ENCODE measurements at places on chromosomes 11 and 22.

DNA sequence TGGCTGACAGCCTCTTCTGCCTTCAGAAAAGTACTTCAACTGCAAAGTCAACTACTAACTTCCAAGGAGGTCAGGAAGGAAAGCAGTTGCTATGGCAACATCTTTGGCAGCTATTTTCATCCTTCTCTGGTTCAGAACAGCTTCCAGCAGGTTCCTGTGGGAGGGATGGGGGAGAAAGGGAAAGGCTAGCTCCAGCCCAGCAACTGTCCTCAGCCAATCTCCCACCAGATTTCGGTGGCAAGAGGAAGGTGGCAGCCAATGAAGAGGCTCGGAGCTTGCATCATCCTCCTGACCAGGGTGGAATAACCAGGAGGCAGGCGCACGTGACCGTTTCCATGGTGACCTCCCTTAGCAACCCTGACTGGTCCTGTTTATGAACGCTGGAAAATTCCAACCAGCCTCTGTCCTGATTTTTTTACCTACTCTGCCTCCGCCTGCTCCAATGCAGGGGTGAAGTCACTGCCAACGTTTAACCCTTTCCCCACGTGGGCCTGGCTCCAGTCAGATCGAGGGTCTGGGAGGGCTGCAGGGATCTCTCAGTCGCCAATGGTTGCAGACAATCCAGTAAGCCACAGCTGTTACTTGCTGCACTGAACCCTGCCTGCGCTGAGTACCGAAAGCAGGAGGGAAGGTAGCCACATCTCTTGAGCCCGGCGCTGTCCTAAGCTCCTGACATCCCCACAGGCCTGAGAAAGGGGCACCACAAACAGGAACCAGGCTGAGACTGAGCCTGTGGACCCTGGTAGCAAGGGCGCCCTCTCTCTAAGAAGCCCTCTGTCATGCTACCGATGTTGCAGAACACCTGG, 11.2 kb upstream of the MALAT1 start:
- peak; percentile 100 for DNase-seq

- no peak for DNase-seq
These were observed 255 bp upstream of the SYNGR1 start for GRCh38 chr22:39349506-39349966.

GRCh38 chr11:85123752-85124231, 503.4 kb downstream of the DLG2 start:
- DNase-seq: no peak

DNA sequence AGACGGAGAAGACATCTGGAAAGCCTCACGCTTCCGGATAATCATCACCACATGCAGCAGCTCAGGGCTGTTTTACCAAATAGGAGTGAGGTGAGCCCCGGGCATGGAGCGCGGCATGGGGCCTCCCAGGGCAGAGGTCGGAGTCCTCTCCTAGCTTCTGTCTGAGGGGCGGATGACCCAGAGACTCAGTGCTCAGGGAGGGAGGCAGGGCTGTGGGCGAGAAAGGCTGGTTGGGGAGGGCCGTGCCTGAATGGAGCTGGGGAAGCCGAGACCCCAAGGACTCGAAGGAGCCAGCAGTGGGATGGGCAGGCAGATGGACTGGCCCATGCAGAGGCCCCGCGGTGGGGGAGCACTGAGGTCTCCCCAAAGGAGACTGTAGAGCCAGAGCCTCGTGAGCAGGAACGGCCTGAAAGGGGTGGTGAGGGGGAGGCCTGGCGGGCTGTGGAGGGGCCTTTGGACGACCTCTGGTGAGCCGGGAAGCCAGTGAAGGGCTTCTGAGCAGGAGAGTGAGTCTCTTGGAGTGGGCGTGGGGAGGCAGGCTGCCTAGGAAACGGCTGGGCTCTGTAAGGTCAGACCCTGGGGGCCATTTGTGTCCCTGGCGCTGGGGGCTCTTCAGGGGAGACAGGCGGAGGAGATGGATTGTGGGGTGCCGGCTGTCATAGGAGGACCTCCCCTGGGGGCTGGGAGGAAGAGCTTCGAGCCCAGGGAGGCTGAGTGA, 24.7 kb upstream of the PANX2 start:
- no peak for DNase-seq

- DNase-seq: no peak
These were observed 43.6 kb downstream of the TMEM135 start for GRCh38 chr11:87081358-87081757.

- no peak for DNase-seq
These were observed 29.4 kb downstream of the PPARA start for GRCh38 chr22:46179748-46180147.

- DNase-seq: peak; percentile 88
These were observed 28.2 kb upstream of the JAM3 start for GRCh38 chr11:134040386-134041302.

GRCh38 chr11:126440276-126440675, 84.8 kb downstream of the ST3GAL4 start:
- DNase-seq: no peak

- no peak for DNase-seq
These were observed 118.8 kb downstream of the ATM start for GRCh38 chr11:108341654-108342053.

DNA sequence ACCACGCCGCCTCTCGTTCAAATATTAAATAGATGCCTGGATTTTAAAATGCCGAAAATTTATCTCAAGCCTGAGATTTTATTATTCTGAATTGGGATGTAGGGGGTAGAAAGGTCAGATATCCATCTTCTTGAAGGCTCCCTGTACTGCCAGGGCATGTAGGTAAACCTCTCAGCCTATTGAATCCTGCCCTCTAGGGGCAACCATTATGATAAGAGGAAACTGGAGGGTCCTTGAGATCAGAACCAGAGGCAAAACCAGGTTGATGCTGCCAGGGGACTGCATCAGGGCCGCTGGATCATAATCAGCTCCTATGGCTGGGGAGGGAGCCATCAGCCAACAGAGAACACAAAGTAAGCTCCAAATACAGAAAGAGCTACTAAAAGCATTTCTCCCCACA, 92.4 kb downstream of the KCNC1 start:
- DNase-seq: peak; percentile 11

GRCh38 chr11:80843266-80843974, 1402.6 kb upstream of the TENM4 start:
- DNase-seq: no peak

DNA sequence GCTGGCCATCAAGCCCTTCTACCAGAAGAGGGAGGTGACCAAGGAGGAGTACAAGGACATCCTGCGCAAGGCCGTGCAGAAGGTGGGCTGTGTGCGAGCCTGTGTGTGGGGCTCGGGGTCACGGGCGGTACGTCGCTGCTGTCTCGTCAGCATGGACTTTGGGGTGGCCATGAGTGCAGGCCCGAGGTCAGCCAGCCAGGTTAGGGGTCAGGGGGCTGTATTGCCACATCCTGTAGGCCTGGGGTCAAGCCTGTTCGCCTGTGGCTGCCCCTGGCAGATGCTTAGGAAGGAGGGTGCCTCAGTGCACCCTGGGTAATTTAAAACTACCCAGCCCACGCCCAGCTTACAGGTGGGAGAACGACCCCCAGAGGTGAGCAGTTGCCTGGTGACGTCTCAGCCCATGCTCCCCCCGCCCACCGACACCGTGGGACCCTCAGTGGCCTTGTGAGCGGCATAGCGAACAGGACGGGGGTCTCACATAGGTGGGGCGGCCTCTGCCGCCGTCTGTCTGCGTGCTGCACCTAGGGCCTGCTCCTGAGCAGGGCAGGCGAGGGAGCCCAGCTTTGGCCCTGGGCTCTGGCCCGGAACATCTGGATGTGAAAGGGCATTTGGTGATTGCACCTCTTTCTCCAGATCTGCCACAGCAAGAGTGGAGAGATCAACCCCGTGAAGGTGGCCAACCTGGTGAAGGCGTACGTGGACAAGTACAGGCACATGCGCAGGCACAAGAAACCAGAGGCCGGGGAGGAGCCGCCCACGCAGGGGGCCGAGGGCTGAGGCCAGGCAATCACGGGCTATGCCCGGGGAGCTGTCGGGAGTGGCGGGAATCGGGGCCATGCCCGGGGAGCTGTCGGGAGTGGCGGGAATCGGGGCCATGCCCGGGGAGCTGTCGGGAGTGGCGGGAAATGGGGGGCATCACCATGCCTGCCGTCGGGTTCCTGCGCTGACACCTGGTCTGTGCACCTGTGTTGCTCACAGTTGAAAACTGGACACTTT, 4.5 kb downstream of the IRF7 start:
- DNase-seq: no peak

GRCh38 chr22:43745783-43746356, 66.2 kb downstream of the EFCAB6 start:
- DNase-seq: no peak

GRCh38 chr22:50160947-50161346, 9.6 kb upstream of the PANX2 start:
- no peak for DNase-seq
